ENCODE measurements at places on chromosomes 4 and X.

- no peak for DNase-seq
These were observed 58.2 kb downstream of the UBE2K start for GRCh38 chr4:39756159-39756558.

GRCh38 chr4:187128222-187128621, 404.6 kb upstream of the FAT1 start:
- no peak for DNase-seq

GRCh38 chr4:102352781-102353180, 7.5 kb upstream of the SLC39A8 start:
- no peak for DNase-seq

DNA sequence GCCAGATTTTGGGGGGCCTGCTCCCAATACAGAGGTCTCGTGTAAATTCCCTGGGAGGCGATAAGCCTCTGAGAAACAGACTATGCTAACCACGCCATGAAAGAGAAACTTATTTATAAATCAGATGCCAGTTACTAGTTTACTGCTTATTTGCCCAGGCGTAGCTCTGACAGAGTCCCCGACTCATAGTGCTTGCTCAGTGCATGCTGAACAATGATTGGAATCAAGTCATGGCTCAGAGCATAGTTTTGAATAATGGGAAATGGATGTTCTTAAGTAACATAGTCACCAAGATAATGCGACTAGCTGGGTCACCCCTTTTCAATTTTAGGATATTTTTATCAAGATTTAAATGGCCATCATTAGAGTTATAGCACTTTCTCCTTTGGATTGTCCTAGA, 39.9 kb downstream of the HTT start:
- DNase-seq = no peak

DNA sequence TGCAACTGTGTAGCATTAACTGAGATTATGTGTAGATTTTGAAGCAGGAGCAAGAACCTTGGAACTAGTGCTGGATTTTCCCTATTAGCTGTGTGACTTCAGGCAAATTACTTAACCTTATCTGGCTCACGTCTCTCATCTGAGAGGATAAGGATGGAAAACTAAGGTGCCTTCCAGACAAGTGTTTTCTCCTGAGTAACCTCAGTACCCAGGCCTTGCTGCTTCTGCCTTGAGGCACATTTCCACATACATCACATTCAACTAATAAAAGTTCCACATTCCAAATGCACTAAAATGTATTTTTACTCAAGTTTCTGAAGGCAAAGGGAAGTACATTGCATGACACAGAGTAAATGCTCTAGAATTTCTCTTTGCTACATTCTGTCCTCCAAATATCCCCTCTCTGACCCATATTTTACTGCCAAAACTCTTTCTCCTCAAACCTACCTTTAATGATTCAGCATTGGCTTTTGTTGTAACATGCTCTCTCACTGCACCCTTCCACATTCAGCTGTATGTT, 195.4 kb upstream of the ADGRL3 start:
- DNase-seq = no peak

GRCh38 chrX:13868591-13868990, 51.7 kb upstream of the GPM6B start:
- DNase-seq = no peak

DNA sequence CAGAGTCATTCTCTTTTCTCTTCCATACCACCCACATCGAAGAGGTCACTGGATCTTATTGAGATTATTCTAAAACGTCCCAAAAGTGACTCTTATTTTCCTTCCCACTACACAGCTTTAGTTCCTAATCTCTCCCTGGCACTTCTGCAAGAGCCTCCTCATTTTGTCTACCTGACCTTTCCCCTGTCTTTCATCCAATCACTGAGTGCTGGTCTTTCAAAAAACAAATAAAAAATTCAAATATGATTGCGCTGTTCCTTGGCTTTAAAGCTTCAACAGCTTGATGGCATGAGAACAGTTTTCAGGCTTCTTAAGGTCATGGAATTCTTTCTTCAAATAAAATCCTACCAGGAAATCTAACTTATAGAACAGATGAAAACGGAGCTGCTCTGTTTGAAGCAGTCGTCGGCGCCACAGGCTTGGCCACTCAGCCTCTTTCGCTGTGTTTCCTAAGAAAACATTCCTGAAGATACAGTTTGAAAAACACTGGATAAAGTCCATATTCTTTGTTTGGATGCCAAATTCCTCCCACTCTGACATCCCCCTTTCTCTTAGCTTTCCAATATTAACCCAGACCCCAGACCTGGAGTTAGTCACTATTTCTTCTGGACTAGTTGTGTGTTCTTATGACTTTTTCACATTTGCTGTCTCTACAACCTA, 12.5 kb downstream of the SYTL5 start:
- no peak for DNase-seq

DNA sequence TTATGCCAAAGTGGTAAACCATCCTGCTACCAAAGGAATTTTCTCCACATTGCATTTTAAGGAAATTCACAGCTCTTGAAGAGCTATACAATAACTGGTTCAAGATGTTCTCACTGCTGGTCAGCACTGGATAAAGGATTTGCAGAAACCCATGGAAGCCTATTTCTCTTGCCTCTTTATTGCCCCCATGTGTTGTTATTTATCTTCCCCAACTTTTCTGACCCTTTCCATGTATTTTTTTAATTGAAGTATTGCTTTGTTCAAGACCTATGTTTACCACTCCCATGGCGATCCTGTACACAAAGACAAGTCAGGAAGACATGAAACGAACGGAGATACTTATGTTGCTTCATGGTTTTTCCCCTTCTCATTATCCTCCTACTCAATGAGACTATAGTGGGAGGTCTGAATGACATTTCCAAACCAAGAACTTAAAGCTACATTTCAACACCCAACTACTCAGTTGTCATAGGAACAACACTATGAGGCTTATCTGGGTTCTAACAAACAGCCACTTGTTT, 566.4 kb upstream of the DIPK2B start:
- peak; percentile 13 for DNase-seq

DNA sequence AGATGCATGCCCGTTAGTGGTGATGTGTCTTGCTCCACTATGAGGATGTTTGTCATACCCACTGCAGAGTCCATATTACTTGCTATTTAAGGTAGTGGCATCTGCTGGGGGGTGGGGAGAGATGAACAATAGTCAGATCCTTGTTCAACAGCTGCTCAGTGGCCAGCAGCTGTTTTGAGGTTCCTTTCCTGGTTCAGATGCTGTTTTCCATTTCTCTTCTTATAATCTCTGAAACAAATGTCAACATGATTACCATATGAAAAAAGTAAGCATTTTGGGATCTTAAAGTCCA, 1567.9 kb upstream of the TENM3 start:
- DNase-seq = no peak

- DNase-seq = no peak
These were observed 60.5 kb upstream of the TSPAN7 start for GRCh38 chrX:38500866-38501265.

GRCh38 chrX:48784726-48785125, 1.7 kb upstream of the GATA1 start:
- no peak for DNase-seq

DNA sequence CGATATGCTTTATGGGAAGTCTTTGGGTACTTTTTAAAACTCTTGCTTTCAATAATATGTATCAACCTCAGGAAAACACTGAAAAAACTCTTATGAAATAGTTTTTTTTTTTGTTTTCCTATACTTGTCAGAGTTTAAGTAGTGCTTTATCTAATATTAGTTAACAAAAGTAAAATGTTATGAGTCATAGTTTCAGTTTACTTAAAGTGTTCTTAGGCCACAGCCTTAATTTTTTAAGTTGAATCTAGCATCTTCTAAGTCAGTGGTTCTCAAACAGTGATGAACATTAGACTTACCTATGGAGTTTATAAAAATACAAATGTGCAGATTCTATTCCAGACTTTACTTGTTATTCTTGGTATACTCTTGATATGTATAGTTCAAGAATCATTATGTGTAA, 26.3 kb upstream of the ADGRL3 start:
- DNase-seq = no peak

DNA sequence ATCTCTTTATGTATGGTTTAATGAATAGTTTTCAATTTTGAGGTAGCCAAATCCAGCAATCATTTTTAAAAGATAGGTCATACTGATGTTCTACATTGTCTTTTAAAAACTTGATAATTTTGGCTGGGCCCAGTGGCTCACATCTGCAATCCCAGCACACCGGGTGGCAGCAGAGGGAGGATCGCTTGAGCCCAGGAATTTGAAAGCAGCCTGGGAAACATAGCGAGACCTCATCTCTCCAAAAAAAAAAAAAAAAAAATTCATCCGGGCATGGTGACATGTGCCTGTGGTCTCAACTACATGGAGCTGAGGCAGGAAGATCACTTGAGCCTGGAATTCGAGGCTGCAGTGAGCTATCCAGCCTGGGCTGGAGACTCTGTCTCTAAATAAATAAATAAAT, 419.8 kb downstream of the GALNTL6 start:
- DNase-seq = no peak

GRCh38 chrX:9911487-9911886, 55.7 kb upstream of the CLDN34 start:
- DNase-seq = no peak

DNA sequence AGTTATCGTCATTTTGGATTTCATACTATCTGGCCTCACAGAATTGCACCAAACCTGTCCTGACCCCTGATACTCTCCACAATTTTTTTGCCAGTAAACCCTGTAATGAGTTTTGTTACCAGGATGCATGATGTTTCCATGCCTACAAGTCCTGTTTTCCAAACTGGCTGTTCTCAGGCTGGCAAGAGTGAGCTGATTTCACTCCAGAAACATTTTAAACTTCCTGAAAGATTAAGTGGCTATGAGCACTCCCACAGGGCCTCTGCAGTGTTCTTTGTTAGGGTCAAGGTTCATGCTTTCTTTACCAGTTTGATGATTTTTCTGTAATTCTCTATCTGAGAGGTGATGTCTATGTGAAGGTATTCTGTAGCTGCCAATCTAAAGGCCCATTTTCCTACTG, 31.7 kb upstream of the PDLIM3 start:
- DNase-seq = no peak

- DNase-seq = no peak
These were observed 119.2 kb downstream of the TLL1 start for GRCh38 chr4:165992283-165992682.

- no peak for DNase-seq
These were observed 20.2 kb upstream of the TMEM184C start for GRCh38 chr4:147596981-147597380.

DNA sequence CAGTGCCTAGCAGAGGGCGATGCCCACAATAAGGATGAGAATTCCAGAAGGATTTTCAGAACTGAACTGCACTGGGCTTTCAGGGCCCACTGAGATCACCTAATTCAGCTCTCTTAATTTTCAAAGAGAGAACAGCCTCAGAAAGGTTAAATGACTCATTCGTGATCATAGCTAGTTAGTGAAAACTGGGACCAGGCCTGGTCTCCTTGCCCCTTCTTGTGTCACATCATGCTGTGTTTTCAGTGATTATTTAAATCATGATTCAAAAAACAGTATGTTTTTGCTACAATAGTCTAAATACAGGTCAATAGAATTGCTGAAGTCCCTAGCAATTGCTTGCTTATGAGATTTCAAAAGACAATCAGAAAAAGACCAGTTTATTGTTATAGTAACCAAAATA, 136.4 kb upstream of the PLAC1 start:
- DNase-seq = no peak

- no peak for DNase-seq
These were observed 343.7 kb downstream of the MID1IP1 start for GRCh38 chrX:39144956-39145355.

GRCh38 chr4:11039634-11040131, 355.1 kb upstream of the CLNK start:
- DNase-seq = no peak

- no peak for DNase-seq
These were observed 367.2 kb downstream of the BMPR1B start for GRCh38 chr4:95124906-95125504.

- no peak for DNase-seq
These were observed 1147.9 kb downstream of the NLGN4X start for GRCh38 chrX:5080791-5081190.

DNA sequence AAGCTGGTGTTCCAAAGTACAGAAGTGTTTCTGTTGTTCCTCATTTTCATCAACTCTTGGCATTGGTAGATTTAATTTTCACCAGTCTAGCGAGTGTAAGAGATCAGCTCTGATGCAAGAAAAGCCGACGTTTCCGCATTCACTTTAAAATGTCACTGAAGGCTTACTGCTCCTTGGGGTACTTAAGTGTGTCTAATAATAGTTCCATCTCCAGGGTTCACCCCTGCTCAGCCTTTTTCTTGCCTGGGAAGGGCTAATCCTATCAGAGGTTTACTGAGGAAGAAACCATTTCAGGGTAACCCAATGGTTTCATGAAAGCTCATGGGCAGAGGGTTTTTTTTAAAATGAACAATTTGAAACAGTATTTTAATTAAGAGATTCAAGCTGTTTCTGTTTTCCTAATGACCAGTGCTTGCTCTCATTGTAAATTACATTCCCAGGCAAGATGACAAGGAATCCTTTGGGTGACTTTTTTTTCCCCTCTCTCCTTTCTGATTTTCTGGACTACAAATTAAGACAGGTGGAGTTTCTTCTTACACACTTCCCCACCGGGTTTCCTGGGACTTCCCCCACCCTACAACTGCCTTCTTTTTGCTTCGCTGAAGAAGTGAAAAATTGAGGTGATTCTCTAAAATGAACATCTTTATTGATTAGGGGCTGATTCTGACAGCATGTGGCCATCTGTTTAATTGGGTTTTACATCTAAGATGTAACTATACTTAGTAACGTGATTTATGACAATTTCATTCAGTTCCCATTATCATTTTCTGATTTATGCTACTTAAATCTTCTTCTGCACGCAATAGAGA, 78.7 kb upstream of the CBLL2 start:
- no peak for DNase-seq

GRCh38 chr4:183352546-183352945, 30.3 kb upstream of the CLDN24 start:
- no peak for DNase-seq

- DNase-seq = peak; percentile 47
These were observed 12.0 kb downstream of the EREG start for GRCh38 chr4:74376888-74377483.

DNA sequence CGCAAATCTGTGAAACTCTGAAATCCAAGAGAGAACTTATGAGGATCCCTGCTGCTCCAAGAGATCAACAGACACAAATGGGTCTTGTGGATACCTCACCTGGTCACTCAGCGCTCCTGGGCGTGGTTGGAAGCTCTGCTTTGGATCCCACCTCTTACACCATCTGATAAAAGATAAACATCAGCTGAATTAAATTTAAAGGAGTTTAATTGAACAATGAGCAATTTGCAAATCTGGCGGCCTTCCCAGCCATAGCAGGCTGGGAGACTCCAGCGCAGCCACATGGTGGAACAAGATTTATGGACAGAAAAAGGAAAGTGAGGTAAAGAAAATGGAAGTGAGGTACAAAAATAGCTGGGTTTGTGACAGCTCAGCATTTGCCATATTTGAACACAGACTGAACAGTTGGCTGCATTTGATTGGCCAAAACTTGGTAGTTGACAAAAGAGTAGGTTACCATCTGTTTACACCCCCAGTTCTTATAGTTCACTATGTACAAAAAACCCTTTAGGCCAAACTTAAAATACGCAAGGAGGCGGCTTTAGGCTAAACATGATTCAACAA, 437.3 kb upstream of the NDST3 start:
- no peak for DNase-seq

- no peak for DNase-seq
These were observed 23.3 kb upstream of the TMEM255A start for GRCh38 chrX:120334603-120335002.

Measured in GM13977 (cell line).